Cardiac muscle cell (in vitro differentiated cells and primary cell): ENCODE measurements at places on chromosomes 13 and 19. TPM values are rescaled to one million over a fixed set of nuclear protein-coding genes. Genes with fewer than 3 reads are reported as not detected.

Gene FGF22
- total RNA-seq: not detected in 2 replicates

Gene CEBPA
- total RNA-seq: 6.2 and 6.7 TPM in 2 replicates

Gene MPHOSPH8
- total RNA-seq: 11.9 and 16.5 TPM in 2 replicates

Gene NLRP7
- total RNA-seq: 1.4 and 1.8 TPM in 2 replicates

Gene ZNF541
- 0.49 TPM in 1 of 2 replicates, not detected in the other for total RNA-seq

Gene ERICH4
- total RNA-seq: not detected in 2 replicates

Gene FCGBP
- 0.57 and 0.70 TPM in 2 replicates for total RNA-seq

Gene C2CD4C
- total RNA-seq: 4.1 and 5.4 TPM in 2 replicates

Gene PLEKHJ1
- 255 and 361 TPM in 2 replicates for total RNA-seq

Gene NCCRP1
- 10.3 and 16.1 TPM in 2 replicates for total RNA-seq

Gene TEKTIP1
- total RNA-seq: 1.9 and 5.4 TPM in 2 replicates

Gene ZNF418
- 14.6 and 19.7 TPM in 2 replicates for total RNA-seq

Gene COPE
- total RNA-seq: 306 and 478 TPM in 2 replicates

Gene SIAH3
- total RNA-seq: 2.2 and 3.9 TPM in 2 replicates

Gene NLRP11
- not detected in 2 replicates for total RNA-seq

Gene SLC10A2
- total RNA-seq: not detected in 2 replicates

Gene MYO16
- total RNA-seq: 0.15 and 0.18 TPM in 2 replicates

Gene RYR1
- 4.9 and 12.8 TPM in 2 replicates for total RNA-seq

Gene UBAC2
- total RNA-seq: 71.2 and 72.1 TPM in 2 replicates

Gene MAST1
- 3.7 and 7.9 TPM in 2 replicates for total RNA-seq

Gene MATK
- 4.9 and 6.9 TPM in 2 replicates for total RNA-seq

Gene PPAN
- 51.0 and 67.3 TPM in 2 replicates for total RNA-seq

Gene SUCLA2
- total RNA-seq: 58.9 and 74.1 TPM in 2 replicates

Gene KCNK6
- 1.5 and 1.8 TPM in 2 replicates for total RNA-seq

Gene GPC5
- total RNA-seq: 2.7 and 3.3 TPM in 2 replicates

Gene SELENOV
- 2.0 and 4.3 TPM in 2 replicates for total RNA-seq

Gene TEX29
- total RNA-seq: not detected in 2 replicates

Gene IGFL1
- total RNA-seq: not detected in 2 replicates

Gene SYNE4
- 6.2 and 6.3 TPM in 2 replicates for total RNA-seq

Gene ZNF112
- total RNA-seq: 5.8 and 15.5 TPM in 2 replicates

Gene CLEC11A
- total RNA-seq: 12.5 and 16.6 TPM in 2 replicates

Gene OR7A17
- not detected in 2 replicates for total RNA-seq

Gene PTH2
- 2.8 and 6.2 TPM in 2 replicates for total RNA-seq

Gene RFPL4AL1
- total RNA-seq: not detected in 2 replicates

Gene TMEM238
- 0.27 and 0.35 TPM in 2 replicates for total RNA-seq

Gene PRKCG
- total RNA-seq: 0.63 and 4.3 TPM in 2 replicates

Gene PCID2
- total RNA-seq: 42.7 and 57.6 TPM in 2 replicates

Gene MAG
- 2.1 and 2.4 TPM in 2 replicates for total RNA-seq

Gene MCEMP1
- not detected in 2 replicates for total RNA-seq

Gene ZNF681
- 2.7 and 3.2 TPM in 2 replicates for total RNA-seq

Gene TMEM150B
- not detected in 2 replicates for total RNA-seq

Gene KRTDAP
- 0.60 TPM in 1 of 2 replicates, not detected in the other for total RNA-seq

Gene CACNG6
- 38.4 and 73.1 TPM in 2 replicates for total RNA-seq

Gene PCDH17
- total RNA-seq: 9.6 and 11.1 TPM in 2 replicates

Gene TMEM255B
- total RNA-seq: 0.46 TPM in 1 of 2 replicates, not detected in the other

Gene WDR83
- 28.4 and 39.0 TPM in 2 replicates for total RNA-seq

Gene ERVK3-1
- 64.3 and 92.4 TPM in 2 replicates for total RNA-seq

Gene KLK12
- not detected in 2 replicates for total RNA-seq

Gene WDR87
- total RNA-seq: not detected in 2 replicates

Gene CGB7
- total RNA-seq: 3.9 and 8.3 TPM in 2 replicates

Gene KIR2DL4
- total RNA-seq: not detected in 2 replicates

Gene PCSK4
- total RNA-seq: 11.2 and 28.6 TPM in 2 replicates

Gene CEACAM20
- not detected in 2 replicates for total RNA-seq

Gene PALM3
- total RNA-seq: 0.25 and 0.30 TPM in 2 replicates
